ENCODE measurements at places on chromosomes 1 and 21.

DNA sequence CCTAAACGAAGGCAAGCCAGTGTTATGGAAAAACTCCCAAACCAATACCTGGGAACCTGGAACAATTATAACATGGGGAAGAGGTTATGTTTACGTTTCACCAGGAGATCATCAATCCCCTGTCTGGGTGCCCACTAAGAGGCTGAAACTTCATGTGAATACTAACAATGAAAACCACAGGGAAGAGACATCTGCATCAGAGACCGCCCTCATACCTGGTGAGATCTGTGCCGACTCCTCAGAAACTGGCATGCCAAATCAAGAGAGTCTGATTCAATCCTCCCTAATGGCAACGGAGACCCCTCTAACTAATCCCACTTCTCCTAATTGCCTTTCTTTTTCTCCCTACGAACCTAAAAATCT is 163.2 kb downstream of the IER5 start:
- DNase-seq, result no peak

DNA sequence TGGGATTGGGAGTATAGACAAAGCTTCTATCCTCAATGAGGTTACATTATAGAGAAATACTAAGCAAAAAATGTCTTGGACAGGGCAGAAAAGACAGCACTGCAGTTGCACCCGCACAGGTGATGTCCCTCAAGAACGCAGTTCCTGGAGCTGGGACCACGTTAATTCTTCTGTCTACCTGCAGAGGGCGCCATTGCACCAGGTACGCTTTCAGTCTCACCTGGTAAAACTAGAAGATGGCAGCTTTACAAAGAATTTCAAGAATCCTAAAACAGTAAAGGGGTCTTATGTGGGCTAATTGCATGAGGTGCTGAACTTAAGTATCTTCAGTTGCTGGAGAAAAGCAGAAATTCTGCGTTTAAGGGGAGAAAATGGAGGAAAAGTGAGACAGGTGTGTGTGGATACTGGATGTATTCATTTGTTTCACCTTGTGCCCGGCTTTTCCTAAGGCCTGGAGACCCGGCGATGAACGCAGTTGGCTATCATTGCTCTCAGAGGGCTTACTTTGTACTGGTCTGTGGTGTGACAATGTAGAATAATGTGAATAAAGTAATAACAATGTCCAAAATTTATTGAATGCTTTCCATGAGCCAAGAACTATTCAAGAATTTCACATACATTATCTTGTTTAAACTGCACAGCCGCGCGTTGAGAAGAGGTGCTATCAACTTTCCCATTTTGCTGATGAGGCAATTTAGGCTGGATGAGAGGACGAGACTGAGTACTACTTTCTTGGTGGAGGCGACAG is 276.3 kb upstream of the GREM2 start:
- DNase-seq, result peak; percentile 20

DNA sequence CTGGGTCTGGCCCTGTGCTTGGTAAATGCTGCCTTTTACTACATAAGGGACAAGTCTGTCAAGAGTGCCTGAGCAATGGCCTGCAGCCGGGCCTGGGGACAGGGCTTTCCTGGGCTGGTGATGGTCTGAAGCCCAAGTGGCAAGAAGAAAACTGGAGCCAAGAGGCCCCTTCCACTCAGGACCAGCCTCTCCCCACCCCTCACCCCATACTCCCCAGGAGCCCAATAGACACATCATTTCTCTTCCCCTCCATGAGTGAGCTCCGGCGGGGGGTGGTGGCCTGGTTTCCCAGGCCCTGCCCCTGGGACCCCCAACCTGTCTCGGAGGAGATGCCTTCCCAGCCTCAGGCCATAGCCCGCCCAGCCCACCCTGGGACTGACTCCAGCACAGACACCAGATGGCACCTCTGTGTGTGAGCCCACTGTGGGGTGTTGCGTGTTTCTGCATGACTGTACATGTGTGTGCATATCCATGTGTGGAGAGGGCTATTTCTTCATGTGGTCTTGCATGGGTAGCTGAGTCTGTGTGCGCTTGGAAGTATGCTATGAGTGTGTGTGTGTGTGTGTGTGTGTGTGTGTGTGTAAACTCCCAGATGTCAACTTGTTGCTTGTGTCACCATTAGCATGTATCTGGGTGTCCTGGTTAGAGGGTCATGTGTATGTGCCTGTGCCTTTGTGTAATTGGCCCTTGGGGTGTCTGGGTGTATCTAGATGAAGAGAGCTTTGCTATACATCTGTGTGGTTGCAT is 14.3 kb upstream of the LRP8 start:
- no peak for DNase-seq

DNA sequence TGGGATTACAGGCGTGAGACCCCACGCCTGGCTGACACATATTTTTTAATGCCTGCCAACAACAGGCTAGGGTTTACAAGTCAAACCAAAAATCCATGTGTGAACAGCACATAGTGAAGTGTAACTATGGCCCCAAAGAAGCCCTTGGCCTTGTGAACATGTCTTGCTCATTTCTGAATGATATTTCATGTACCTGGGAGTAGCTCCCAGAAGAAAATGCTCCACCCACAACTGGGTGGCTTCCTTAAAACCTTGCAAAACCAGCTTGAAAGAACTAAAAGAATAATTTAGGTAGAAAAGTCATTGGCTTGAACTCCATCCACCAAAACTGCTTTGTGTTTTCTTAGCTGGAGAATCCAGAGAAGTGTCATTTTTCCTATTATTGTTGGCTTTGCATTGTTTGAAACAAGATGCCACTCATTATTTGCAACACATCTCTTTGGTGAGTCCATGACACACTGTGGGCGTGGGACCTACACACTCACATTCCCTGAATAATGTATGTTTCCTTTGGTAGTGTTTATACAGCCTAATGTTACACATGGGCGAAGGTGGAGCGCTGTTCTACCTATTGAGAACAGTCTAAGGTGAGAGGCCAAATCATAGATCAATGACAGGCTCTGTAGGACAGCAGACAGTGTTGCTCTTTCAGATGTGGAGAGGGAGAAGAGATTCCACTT is 28.5 kb upstream of the SDE2 start:
- no peak for DNase-seq

DNA sequence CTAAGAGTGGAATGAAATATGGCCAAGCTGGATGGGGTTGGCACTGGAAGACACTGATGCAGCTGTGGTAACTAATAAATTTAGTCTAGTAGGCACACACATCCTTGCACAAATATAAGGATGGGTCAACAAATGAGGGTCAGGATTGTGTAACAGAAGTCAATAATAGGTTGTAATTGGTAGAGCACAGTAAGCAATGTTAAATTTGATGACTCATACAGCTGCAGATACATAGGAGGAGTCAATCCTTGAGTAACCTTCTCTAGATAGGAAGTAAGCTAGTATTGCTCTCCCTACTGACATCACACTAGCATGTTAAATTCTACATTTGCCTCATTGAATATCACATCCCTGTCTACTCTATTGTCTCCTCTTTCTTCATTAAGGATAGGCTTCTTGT is 332.1 kb downstream of the PTPRC start:
- peak; percentile 42 for DNase-seq

- DNase-seq, result no peak
Measured at GRCh38 chr1:40094466-40095110, 2.5 kb downstream of the PPT1 start.

DNA sequence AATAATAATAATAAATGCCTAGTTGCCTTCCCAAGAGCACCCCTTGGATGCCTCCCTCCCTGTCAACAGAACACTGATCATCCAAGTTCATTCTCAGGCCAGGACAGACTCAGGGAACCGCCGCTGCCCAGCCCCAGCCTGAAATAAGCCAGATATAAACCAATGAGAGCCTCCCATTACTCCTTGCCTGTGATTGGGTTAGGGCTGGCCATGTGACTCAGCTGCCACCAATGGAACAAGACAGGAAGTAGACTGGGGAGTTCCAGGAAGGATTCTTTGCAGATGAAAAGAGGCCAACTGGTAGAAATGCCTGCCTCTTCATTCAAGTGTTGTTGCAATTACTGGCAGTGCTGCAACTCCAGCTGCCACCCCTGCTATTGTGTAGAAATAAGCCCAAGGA is 146.4 kb upstream of the TIAM1 start:
- no peak for DNase-seq

DNA sequence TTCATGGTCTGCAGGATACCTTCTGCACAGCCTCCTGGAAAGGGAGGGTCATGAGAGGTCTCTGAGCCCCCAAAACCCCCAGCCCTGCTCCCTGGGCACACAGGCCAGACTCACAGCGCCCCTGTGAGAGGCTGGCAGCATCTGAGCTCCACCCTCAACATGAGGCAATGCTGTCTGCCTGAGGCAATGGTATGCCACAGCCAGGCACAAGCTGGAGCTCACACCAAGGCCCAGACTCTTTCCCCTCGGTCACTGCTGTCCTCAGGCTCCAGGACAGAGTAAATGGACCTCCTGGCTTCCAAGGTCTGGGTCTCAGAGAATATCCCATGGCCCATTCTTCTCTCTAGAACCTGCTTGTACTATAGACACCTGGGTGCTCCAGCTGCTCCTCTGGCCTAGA is 17.2 kb downstream of the MEF2D start:
- DNase-seq, result no peak

- DNase-seq, result no peak
Measured at GRCh38 chr21:27154451-27155129, 187.7 kb upstream of the ADAMTS5 start.

DNA sequence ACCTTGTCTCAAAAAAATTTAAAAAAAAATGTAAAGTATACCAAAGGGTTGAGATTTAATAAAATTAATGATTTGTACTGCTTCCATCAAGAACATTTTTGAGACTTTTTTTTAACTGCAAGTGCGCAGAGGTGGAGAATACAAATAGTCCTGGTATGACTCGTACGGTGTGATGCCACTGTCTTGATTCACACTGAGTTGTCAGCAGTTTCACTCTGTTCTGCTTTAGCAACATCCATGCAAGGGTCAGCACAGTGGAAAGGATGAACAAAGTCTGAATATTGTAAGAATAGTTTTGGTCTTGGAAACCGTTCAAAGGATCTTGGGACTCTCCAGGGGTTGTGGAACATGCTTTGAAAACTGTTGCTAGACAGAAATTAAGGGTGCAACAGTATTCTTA is 40.2 kb downstream of the EXO1 start:
- no peak for DNase-seq

GRCh38 chr1:912740-913301 is 10.9 kb upstream of the SAMD11 start:
- DNase-seq, result no peak

DNA sequence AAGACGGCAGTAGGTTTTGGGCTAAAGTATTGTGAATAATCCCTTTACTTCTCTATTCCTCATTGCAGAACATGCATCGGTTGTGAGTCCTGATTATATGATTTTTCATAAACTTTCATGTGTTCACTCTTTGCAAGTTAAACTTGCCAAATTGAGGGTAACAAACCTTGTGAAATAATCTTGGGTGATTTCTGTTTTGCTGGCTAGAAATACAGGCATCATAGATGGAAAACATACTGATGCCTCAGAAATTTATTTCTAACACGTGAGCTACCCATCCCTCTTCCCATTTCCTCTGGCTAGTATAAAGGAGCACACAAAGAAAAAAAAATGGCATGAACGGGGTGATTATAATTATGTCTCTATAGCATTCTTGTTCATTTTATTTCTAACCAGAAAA is 39.6 kb downstream of the RGS5 start:
- no peak for DNase-seq

GRCh38 chr1:209106237-209106741 is 477.2 kb upstream of the CAMK1G start:
- no peak for DNase-seq

DNA sequence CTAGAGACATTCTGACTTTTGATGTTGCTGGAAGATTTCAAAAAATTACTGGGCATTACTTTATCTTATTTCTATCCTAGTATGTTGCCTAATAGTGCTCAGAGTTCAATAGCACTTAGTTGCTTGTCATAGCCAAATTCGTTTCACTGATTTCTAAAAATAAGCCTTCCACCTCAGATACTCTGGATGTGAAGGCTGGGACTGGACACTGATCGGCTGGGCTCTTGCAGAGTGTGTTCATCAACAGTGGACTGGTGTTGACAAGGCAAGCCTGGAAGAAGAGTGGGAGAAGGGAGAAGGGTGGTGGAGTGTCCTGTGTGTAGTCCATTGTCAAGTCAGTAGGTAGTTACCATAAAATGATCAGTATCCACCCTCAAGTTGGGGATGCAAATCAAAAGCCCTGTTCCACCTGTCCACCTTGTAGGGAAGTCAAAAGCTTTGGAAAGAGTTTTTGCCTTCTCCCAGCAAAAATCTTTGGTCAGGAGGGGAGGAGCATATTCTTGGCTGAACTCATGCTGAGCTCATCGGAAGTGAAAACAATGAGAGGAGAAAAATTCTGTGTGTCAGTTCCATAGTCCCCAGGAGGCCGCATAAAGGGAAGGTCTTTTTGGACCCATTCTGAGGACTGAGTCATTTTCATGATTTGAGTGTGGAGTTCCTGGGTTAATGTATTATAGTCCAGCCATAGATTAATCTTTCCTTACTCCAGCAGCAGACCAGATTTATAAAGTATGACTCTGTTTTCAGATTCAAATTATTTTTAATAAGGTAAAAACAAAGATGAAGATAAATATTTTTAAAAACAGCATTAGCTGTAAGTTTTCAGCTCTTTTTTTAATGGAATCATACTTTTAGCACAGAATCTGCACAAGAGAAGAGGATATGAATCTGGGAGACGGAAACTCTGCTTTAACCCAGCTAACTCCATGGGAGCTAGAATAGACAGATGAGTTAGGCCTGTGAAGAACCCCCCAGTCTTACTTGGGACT is 99.5 kb upstream of the BMP8A start:
- DNase-seq, result no peak

GRCh38 chr1:224617410-224618355 is 1.6 kb downstream of the CNIH3 start:
- no peak for DNase-seq

GRCh38 chr1:42832641-42833240 is 13.7 kb upstream of the ZNF691 start:
- no peak for DNase-seq

GRCh38 chr1:173420330-173420806 is 56.8 kb upstream of the PRDX6 start:
- peak; percentile 3 for DNase-seq

DNA sequence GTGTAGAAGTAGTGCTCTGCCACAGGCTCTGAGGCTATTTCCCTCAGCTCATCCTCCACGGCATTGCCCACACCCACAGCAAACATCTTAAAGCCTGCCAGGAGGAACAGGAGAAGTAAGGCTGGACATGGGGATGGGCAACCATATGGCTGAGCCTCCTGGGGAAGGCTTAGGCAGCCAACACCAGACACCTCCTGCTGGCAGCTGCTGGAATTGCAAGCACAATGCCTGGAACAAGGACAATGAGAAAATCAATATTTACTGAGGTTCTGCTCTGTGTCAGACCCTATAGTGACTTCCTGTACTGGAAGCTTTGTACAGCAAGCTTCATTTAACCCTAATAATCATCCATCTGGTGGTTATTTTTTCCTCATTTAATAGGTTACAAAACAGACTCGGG is 8.2 kb downstream of the MATN1 start:
- DNase-seq, result no peak
